Activated T-cell treated with anti-CD3 and anti-CD28 coated beads, Interleukin-2, amount 50 U/mL, for 1 hour (primary cell): ENCODE measurements at places on chromosomes 2 and 18.

GRCh38 chr2:72145289-72145657 lies 2.4 kb downstream of the CYP26B1 start:
- DNase-seq, result no peak

GRCh38 chr2:151872463-151872862 lies 44.2 kb upstream of the ARL5A start:
- no peak for DNase-seq

DNA sequence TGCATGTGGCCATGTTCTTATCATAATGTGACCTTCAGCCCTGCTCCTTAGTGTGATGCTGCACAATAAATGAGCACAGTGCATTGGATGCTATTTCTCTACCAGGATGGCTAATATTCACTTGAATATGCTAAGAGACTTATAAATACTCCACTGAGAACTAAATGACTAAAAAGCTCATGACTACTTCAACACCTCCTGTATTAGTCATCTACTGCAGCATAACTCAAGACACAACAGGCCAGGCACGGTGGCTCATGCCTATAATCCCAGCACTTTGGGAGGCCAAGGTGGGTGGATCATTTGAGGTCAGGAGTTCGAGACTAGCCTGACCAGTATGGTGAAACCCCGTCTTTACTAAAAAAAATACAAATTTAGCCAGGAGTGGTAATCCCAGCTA lies 213.4 kb downstream of the RND3 start:
- no peak for DNase-seq

GRCh38 chr18:49884959-49885358 lies 71.6 kb upstream of the ACAA2 start:
- DNase-seq, result no peak

DNA sequence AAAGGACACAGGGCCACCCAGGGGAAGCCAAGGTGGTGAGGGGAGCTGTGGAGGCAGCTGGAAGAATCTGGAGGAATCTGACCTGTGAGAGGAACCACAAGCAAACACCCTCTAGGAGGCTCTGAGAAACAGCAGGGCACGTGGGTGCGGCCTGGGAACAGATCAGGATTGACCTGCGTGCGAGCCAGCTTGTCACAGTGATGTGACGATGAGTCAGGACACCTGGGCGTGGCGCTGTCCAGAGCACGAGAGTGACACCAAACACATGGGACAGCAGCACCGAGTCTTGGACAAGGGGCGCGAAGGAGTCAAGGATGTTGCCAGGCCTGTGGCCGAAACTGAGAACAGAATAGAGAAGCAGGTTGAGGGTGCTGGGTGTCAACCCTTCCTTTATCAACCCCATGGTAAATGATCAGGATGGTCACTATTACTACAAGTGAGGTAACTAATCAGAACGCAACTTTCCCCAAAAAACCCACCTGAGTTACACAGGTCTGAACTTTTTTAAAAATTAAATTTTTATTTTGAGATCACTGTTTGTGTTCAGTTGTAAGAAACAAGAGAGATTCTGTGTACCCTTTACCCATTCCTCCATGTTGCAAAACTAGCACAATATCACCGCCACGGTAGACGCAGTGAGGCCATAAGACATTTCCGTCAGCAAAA lies 637 bp upstream of the SFT2D3 start:
- DNase-seq, result no peak

GRCh38 chr2:237118025-237118424 lies 32.3 kb downstream of the COPS8 start:
- no peak for DNase-seq
